ENCODE measurements at places on chromosomes 7 and 10.

- DNase-seq, result peak; percentile 29
Observed at GRCh38 chr10:92756201-92757065, 66.7 kb downstream of the HHEX start.

DNA sequence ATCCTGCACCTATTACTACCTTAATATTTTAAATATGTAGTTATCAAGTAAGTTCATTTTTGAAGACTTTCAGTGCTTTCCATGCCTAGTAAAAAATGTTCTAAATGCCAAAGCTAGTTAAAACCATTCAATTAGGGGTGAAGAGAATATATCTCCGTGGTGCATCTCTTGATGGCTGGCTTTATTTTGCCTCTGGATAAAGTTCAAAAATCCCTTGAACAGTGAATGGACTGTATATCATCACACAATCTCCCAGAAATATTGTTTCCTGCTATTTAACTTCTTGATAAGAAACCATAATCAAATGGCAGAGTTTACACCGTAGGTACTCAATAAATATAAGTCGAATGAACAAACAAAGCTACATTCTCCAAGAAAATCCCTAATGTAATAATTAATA lies 1113.0 kb upstream of the C7orf33 start:
- no peak for DNase-seq

- no peak for DNase-seq
Observed at GRCh38 chr7:157884461-157885062, 547.8 kb downstream of the DNAJB6 start.

GRCh38 chr10:7567911-7568620 lies 98.7 kb downstream of the ITIH5 start:
- DNase-seq, result no peak

DNA sequence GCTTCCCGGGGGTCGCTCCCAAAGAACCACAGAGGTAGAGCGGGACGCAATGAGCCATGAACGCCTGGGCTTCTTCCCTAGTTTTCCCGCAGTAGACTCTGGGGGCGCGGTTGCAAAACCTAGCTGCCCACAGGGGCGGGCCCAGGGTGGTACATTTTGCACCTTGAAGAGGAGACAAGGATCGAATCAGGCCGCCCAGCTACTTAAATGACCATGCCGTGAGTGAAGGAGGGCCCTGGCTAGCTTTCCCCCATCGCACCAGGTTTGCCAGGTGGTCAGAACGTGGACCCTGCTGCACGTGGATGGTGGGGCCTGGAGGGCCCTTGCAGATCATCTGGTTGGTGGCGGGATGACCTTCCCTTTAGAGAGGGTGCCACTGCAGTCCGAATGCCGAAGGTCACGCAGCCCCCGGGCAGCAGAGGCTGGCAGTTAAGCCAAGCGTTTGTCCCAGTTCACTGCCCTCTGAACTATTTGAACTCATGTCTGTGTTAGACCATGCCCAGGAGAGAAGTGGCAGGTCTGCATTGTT lies 604 bp upstream of the SHTN1 start:
- DNase-seq, result no peak

GRCh38 chr10:27638071-27638750 lies 107.4 kb downstream of the MKX start:
- no peak for DNase-seq

DNA sequence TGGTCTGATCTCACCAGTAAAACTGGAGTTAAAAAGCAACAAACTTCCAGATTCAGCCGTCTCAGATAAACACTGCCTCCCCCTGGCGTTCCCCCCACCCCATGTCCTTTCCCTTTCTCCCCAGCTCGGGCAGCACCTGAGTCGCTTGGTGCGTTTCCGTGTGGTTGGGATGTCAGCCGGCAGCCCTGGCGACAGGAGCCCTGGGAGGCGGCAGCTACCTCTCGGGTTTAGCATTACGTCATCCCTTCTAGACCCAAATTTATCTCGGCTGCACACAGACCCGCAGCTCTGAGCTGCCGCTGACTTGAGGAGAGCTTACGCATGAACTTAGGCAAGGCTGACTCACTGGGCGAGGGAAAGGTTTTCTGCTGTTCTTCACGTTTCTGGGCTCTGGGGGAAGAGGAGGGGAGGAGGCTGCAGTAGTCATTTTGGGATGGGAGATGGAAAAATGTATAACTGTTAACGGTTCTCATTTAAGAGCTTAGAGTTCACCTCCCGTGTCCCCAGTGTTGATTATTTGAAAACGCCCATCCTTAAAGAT lies 14.4 kb downstream of the MXI1 start:
- no peak for DNase-seq

- no peak for DNase-seq
Observed at GRCh38 chr7:139075871-139076686, 33.4 kb downstream of the ZC3HAV1 start.

Measured in NCI-H2029 treated with DMSO at 0.1 percent for 48 hours (cell line).